ENCODE measurements at places on chromosomes 5 and 9. TPM values are rescaled to one million over a fixed set of nuclear protein-coding genes. Genes with fewer than 3 reads are reported as not detected.

The FCN1 gene
- total RNA-seq, result not detected

The SPATA31A3 gene
- total RNA-seq, result not detected

The LECT2 gene
- not detected for total RNA-seq

The PCDHB3 gene
- not detected for total RNA-seq

The LCP2 gene
- 419 TPM for total RNA-seq

The LCN6 gene
- not detected for total RNA-seq

The PCDHGC4 gene
- not detected for total RNA-seq

The HACD4 gene
- total RNA-seq, result 10.1 TPM

The SLC4A9 gene
- total RNA-seq, result 0.07 TPM

- DNase-seq, result no peak
These were observed 258.0 kb downstream of the EBF1 start for GRCh38 chr5:158841481-158842276.

DNA sequence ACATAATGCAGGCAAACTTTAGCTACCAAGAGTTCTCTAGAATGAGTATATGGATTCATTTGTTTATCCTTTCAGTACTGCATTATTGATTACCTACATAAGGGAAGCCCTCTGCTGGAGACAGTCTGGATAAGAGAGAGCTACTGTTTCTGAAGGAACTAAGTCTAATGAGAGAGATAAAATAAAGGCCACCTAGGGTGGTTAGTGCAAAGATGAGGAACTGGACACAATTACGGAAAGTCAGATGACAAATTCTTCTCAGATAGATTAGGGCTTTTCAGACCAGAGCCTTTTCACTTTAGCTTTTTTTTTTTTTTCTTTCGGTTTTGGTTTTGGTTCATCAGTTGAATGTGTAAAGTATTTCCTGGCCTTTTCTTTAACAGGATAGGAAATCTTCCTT, 31.3 kb downstream of the ISOC1 start:
- DNase-seq, result no peak

- no peak for DNase-seq
These were observed 21.0 kb downstream of the PDCD1LG2 start for GRCh38 chr9:5531101-5531882.

GRCh38 chr9:18149471-18150011, 324.4 kb upstream of the ADAMTSL1 start:
- no peak for DNase-seq

DNA sequence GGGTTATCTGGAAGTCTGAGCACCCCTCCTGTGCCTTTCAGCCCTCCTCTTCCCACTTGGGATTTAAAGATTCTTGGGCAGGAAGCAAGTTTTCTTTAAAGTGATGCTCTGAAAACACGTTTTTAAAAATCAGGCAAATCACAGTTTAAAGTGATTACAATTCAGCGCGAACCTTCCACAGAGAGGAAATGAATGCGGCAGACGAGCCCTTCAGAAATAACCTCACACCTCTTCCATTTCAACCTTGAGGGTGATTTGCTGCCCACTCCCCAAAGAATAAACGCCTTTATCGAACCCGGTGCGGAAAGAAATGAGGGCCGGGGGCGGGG, 2.3 kb upstream of the EFNA5 start:
- no peak for DNase-seq

DNA sequence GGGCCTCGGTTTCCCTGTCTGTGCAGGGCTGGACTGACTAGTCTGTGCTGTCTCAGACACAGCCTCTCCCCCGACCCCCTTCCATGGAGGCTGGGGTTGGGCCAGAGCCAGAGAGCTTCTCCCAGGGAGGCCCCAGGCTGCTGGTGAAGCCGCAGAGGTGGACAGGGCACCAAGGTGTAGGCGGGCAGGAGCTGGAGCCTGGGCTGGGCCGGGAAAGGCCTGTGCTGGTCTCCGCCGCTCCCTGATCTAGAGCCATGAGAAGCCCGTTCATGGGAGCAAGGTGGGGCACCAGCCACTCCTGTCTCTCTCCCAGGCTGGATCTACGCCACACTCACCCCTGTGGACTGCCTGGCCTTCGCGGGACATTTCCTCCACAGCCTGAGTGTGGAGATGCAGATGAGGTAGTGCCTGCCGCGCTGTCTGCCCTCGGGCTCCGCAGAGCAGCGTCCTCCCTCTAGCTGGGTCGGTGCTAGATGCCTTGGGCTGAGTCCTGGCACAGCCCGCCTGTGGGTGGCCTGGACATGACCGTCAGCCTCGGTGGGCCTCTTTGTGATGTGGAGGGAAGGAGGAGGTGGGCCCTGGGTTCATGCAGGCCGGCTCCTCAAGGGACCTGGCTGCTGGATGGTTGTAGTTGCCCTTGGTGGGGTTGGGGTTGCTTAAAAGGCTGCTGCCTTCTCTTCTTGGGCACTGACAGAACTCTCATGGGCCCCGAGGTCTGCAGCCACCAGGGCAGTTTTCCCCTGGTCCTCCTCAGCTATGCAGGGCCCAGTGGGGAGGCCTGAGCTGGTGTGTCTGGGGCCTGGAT, 79.4 kb downstream of the PHF2 start:
- DNase-seq, result no peak

GRCh38 chr9:68710111-68710471, 5.1 kb downstream of the PIP5K1B start:
- DNase-seq, result no peak

Measured in activated CD8-positive, alpha-beta memory T cell treated with anti-CD3 and anti-CD28 coated beads, Interleukin-2, amount 10 ng/mL, durations not matched to agents 7 days and 5 days (primary cell).